NB4 (cell line): ENCODE measurements at places on chromosomes 11 and 22.

- DNase-seq, result no peak
Measured at GRCh38 chr11:100712583-100712982, 25.5 kb downstream of the ARHGAP42 start.

GRCh38 chr22:25697181-25697664 lies 44.8 kb upstream of the MYO18B start:
- DNase-seq, result no peak

DNA sequence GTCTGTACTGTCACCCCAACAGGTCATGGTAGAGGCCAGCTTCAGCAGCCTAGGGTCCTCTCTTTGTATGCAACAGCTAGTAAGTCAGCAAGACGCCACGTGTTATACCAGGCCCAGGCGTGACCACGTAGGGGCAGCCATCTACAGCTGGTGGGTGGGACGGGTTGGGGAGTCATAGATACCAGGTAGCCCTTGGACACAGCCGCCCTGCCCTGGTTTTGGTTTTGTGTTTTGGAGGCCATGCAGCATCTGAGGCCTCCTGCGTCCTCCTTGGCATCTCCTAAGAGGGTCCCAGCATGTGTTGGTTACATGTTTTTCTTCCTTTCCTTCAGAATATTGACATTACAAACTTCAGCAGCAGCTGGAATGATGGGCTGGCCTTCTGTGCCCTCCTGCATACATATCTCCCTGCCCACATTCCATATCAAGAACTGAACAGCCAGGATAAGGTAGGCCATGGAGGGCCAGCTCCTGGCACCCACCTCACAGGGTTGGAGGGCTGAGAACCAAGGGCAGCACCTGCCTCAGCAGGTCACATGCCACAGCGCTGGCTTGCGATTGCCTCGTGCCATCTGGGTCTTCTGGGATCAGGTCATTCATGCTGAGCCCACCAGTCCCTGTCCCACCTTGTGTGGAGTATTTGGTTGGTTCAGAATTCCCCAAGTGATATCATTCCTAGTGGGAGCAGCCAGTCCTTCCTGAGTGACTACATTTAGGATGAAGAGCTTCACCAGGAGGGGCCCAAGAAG lies 16.0 kb upstream of the ADORA2A start:
- no peak for DNase-seq

DNA sequence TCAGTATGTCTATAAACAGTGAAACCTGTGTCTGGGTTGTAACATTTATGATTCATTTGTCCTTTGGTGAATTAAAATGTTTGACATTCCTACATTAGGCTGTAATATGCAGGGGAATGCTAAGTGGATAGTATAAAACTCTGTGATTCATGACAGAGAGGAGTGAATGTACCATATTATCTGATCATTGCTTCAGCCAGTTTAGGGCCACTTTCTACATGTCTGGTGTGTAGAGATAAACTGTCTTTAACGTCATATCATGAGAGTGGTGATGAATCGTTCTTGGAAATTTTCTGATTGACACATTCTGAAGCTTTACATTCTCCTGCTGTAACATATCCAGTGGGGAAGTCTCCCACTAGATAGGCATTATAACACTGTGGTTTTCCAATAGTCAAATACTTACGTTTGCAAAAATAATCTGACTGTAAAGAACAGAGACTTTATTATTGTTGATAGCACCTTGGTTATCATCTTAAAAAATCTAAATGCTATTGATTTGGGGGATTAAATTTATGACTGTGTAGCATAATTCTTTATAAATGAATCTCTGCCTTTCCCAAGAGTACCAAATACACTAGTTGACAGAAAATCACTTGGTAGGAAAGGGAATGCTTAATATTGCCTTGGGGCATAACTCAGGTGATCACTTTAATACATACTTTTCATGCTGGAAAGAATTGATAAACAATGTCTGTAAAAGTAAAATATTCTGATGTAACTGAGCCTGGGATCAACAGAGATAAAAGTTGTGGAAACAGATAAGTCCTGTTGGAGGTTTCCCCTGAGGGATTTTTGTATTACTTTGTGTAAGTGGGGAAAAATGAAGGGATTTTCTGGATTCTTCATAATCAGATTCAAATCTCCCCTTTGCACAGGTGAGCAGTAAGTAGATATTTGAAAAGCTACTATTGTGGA lies 427.9 kb downstream of the JRKL start:
- DNase-seq, result no peak

GRCh38 chr11:46342239-46342638 lies 5.0 kb upstream of the DGKZ start:
- DNase-seq, result peak; percentile 91

DNA sequence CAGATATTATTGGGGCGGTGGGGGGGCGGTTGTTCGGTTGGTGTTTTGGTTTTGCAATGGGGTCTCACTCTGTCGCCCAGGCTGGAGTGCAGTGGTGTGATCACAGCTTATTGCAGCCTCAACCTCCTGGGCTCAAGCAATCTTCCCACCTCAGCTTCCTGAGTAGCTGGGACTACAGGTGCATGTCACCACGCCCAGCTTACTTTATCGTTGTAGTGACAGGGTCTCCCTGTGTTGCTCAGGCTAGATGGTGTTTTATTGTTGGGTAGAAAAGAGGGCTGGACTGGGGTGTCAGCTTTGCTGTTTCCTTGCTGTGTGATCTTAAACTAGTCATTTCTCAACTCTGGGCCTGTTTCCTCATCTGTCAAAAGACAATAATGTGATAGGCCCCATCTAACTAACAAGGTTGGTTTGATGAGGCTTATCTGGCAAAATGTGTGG lies 17.5 kb upstream of the MYH9 start:
- DNase-seq, result no peak

GRCh38 chr11:65420506-65420905 lies 2.1 kb upstream of the NEAT1 start:
- no peak for DNase-seq

GRCh38 chr11:109439684-109440083 lies 17.7 kb downstream of the C11orf87 start:
- DNase-seq, result no peak

- DNase-seq, result no peak
Measured at GRCh38 chr22:20629401-20629800, 122.0 kb downstream of the MED15 start.

DNA sequence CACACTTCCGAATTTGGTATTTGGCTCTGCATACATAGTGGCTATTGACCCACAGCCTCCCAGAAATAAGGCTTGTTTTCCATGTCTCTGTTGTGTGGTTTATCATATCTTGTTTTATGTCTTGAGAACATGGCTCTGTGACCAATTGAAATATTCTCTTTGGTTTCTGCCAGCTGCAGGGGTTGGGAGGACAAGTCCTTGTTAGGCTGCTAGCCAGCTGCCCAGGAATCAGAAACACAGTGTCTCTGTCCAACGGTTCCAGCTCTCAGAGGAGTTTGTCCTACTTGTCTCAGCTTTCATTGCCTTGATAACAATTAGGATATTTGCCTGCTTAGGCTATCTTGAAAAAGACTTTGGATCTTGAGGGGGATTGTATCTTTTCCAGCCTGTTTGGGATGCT lies 6.0 kb upstream of the SLC7A4 start:
- DNase-seq, result no peak

DNA sequence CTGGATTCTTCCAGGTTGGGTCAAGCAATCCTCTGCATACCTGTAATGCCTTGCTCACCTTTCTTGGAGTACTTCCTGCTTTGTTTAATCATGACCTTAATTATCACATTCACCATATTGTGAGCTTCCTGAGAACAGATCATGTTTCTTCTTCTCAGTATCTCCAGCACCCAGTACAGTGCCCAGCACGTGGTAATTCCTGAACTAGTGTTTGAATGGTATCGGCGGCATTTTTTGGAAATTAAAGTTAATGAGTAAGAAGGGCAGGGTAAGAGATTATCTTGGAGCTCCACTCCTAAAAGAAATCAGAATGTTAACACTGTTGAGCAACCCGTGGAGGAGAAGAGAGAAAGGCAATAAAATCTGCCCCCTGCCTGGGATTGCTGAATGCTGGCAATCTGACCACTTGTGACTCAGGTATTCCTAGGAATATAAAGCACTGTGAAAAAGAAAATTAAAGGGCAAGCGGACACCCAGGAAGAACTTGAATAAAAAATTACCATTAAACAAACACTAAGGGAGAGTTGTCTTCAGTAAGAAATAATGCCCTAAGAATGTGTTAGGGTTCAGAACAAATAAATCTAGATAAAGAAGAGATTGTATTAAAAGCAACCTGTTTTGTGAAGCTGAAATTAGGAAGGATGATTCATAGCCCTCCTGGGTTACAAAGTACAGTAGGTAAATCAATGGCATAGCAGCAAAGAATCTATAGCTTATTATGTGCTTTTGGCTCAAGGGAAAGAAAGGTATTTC lies 92.9 kb downstream of the PDHX start:
- DNase-seq, result no peak

- no peak for DNase-seq
Measured at GRCh38 chr11:111461460-111462235, 50.5 kb downstream of the BTG4 start.

DNA sequence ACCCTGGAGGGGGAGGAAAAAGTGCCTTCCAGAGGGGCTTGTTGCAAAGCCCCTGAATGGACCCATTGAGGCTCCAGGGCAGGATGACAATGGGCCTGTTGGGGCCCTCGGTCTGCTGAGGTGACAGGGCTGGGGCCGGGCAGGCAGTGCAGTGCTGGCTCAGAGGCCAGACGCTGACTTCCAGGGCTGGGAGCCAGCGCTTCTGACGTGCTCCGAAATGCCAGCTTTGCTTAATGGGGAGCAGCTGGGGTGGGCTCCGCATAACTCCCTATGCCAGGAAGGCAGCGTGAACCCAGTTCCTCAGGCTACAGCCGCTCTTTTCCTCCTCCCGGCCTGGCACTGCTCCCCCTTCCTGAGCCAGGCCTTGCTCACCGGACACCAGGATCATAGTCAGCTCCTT lies 17.7 kb downstream of the NAV2 start:
- DNase-seq, result no peak

GRCh38 chr11:2795491-2795991 lies 90.0 kb downstream of the CDKN1C start:
- no peak for DNase-seq

GRCh38 chr11:114160894-114161293 lies 101.4 kb downstream of the ZBTB16 start:
- DNase-seq, result no peak

GRCh38 chr11:44747836-44748235 lies 21.1 kb downstream of the TSPAN18 start:
- DNase-seq, result no peak

DNA sequence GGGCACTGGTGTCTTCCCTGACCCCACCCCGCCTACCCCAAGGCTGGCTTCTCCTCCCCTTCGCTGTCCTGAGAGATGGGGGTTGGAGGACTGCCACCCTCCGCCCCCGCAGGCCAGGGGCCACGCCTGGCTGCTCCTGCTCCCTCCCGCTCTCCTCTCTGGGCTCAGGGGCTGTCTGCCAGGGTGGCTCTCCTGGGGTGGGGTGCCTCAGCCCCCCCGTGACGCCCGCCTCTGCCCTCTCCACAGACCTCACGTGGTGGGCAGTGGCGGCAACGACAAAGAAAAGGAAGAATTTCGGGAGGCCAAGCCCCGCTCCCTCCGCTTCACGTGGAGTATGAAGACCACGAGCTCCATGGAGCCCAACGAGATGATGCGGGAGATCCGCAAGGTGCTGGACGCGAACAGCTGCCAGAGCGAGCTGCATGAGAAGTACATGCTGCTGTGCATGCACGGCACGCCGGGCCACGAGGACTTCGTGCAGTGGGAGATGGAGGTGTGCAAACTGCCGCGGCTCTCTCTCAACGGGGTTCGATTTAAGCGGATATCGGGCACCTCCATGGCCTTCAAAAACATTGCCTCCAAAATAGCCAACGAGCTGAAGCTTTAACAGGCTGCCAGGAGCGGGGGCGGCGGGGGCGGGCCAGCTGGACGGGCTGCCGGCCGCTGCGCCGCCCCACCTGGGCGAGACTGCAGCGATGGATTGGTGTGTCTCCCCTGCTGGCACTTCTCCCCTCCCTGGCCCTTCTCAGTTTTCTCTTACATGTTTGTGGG lies 8.1 kb downstream of the RCOR2 start:
- no peak for DNase-seq

- no peak for DNase-seq
Measured at GRCh38 chr11:107682171-107682570, 29.7 kb downstream of the SLN start.

GRCh38 chr11:92259861-92260260 lies 35.2 kb downstream of the FAT3 start:
- DNase-seq, result no peak

- no peak for DNase-seq
Measured at GRCh38 chr11:98772893-98773292, 247.9 kb upstream of the CNTN5 start.

GRCh38 chr11:72971192-72971967 lies 157.2 kb downstream of the ATG16L2 start:
- no peak for DNase-seq

GRCh38 chr11:37449146-37449545 lies 851.1 kb upstream of the RAG2 start:
- DNase-seq, result peak; percentile 58

DNA sequence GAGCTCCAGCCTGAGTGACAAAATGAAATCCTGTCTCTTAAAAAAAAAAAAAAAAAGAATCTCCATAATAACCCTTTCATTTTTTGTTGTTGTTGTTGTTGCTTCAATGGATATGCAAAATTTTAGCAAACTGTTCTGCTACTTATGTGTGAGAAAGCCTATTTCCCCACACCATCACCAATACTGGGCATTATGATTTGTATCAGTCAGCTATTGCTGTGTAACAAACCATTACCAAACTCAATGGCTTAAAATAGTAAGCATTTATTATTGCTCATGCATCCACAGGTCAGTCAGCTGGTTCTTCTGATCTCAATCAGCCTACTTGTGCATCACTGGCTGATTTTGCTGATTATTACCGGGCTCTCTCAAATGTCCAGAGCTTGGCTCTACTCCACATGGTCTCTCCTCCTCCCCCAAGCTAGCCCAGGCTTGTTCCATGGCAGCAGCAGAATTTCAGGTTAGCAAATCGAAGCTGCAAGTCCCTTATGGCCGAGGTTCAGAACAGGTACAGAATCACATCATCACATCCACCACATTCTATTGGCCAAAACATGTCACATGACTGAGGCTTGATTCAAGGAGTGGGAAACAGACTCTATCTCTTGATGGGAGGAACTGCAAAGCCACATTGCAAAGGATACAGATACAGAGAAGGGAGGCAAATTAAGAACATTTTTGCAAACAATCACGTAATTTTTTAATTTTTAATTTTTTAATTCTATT lies 135.1 kb downstream of the MN1 start:
- no peak for DNase-seq

GRCh38 chr11:117222991-117223740 lies 8.7 kb downstream of the PCSK7 start:
- no peak for DNase-seq

DNA sequence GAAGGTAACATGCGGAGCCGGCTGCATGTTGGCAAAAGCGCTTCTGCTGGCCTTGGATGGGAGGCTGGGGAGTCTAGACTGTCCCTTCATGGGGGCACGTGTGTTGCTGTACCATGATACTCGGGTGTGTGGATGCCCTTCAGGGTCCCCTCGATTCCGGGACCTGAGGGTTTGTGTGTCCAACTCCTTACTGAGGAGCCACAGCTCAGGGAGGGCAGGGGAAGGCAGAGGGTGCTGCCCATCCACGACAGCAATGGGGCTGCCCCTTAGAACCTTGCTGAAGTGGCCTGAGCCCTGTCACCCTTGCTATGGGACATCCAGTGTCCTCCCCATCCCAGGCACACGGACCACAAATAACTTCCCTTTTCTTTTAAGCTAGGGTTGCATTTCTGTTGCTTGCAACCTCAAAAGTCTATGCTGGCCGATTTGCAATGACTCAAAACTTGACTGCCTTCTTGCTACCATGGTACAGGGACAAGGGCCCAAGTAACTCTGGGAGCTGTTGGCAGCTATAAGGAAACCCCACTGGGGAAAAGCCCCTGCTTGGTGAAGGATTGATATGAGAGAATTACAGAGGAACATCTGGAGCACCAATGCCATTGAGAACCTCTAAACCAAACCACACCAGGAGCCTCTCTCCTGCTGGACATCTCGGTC lies 43.8 kb downstream of the RTL6 start:
- DNase-seq, result no peak
